ENCODE measurements at places on chromosomes 4 and X.

DNA sequence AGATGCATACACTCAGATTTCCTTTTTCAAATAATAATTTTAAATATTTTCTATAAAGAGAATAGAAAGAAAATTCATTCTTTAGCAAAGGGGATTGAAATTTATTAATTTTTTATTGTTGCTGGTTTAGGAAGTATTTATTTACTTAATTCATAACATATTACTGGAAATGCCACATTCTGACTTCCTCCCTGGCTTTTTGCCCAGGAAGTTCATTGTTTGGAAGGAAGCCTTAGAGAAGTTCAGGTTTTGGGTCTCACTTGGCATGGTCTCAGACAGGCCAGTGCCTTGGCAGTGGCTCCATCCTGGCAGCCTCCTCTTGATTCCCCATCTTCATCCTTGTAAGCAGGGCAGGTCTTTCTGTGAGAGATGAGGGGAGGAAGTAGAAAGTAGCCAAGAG is 50.5 kb downstream of the IL15 start:
- DNase-seq: no peak

- peak; percentile 62 for DNase-seq
Observed at GRCh38 chrX:133726211-133726630, 259.2 kb downstream of the GPC3 start.

- no peak for DNase-seq
Observed at GRCh38 chr4:140116442-140117104, 37.4 kb downstream of the MAML3 start.

DNA sequence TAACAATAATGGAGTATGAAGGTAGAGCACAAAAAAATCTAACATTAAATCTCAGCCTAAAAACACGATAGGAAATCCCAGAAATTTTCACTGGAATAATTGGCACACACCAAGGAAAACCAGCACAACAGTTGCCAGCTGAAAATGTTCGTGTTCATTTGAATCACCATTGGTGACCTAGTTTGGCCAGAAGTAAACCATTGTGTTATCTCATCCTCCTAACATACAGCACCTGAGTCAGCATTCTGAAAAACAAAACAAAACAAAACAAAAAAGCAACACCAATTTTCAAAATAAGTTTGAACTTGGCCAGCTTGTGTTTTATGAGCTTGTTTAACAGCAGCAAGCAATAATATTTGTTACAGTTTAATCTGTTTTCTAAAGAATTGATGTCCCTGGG is 41.1 kb downstream of the UCHL1 start:
- DNase-seq: no peak

GRCh38 chr4:10589321-10589720 is 95.2 kb downstream of the CLNK start:
- no peak for DNase-seq

- no peak for DNase-seq
Observed at GRCh38 chr4:140931911-140932310, 175.7 kb upstream of the TBC1D9 start.

- DNase-seq: no peak
Observed at GRCh38 chr4:151522866-151523519, 114.0 kb downstream of the FHIP1A start.

- DNase-seq: no peak
Observed at GRCh38 chr4:71237641-71238040, 101.2 kb upstream of the SLC4A4 start.

DNA sequence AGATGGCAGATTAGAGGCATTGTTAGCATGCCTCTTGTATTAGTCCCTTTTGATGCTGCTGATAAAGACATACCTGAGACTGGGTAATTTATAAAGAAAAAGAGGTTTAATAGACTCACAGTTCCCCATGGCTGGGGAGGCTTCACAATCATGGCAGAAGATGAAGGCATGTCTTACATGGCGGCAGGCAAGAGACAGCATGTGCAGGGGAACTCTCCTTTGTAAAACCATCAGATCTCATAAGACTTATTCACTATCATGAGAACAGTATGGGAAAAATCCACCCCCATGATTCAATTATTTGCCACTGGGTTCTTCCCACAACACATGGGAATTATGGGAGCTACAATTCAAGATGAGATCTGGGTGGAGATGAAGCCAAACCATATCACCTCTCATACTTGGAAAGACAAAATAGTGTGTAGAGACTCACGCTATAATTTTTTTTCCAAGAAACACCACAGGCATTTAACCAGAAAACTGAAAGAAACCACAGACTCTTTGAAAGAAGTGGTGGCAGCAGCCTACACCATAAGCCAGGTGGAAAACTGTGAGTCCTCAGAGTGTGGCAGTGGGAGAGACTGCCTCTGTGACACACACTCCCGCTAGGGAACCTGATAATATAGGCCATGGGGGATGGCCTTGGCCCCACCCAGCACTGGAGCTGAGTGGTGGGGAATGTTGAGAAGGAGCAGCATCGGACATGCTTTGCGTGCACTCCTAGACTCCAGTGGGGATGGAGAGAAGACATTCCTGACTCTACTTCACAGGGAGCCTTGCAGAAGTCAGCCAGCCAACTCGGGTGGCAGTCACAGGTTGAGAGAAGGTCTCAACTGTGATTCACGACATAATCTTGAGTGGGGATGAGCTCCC is 51.5 kb downstream of the SLC2A9 start:
- DNase-seq: no peak

DNA sequence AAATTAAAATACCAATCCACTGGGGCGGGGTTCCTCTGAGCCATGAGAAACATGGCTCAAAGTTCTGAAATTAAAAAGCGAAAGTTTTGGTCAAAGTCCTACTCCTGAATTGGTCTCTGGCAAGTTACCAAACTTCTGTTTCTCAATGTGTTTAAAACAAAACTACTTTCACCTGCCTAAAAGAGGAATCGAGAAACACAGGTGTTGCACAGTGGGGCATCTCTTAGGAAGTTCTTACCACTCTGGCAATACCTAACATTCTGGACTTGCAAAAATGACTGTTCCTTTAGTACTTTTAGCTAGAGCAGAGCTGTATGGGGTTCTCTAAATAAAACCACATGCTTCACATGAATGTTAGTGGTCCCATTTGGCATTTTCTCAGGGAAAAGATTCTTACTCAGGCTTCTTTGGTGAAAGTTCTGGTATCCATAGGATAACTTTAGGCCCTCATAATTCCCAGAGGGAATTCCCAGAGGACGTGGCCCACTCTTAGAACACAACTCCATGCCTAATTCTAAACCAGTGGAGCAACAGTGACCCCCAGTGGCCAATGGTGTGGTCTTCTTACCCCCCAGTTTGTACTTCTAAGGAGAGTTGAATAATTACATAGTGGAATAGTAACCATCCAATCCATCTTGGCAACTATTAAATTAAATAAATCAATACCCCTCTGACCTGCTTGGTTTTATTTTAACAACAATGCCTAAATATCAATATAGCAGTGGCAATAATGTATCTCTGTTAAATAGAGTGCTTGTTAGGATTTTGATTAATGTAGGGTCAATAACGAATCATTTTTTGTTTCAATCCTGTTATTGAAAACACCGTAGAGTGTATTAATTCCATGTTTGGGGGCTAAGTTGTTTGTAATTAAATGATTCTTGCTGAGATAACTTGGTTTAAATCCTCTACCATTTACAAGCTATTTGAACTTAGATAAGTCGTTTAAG is 21.9 kb downstream of the BMP3 start:
- peak; percentile 26 for DNase-seq

DNA sequence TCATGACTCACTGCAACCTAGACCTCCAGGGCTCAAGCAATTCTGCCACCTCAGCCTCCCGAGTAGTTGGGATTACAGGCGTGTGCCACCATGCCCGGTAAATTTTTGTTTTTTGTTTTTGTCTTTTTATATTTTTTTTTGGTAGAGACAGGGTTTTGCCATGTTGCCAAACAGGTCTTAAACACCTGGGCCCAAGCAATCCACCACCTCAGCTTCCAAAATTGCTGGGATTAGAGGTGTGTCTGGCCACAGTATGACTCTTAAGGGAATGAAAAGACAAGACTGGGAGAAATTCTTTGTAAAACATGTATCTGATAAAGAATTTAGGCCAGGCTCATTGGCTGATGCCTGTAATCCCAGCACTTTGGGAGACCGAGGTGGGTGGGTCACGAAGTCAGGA is 29.2 kb upstream of the PDGFRA start:
- no peak for DNase-seq

GRCh38 chr4:97317671-97318070 is 825.6 kb downstream of the STPG2 start:
- DNase-seq: no peak

DNA sequence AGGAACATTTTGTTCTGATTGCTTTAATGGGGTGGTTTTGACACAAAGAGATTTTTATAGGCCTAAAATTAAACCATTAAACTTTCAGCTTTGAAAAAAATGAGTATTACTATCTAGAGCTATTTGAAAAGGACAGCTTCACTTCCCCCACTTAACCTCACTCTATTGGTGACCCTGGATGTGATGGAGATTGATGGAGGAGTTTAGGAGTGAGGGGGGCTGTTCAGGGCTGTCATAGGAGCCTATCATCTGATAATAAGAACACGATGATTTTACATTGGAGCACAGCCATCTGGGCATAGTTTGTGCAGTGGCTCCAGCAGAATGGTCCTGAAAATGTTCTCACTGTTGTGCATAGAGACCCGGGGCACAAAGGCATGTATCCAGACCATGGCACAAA is 71.1 kb upstream of the EFNB1 start:
- no peak for DNase-seq

GRCh38 chrX:139801397-139801813 is 93.4 kb upstream of the MCF2 start:
- peak; percentile 0 for DNase-seq
